ENCODE measurements at places on chromosomes 12 and 14.
A peak's percentile ranks its signal among the peaks of the same experiment; 100 is the strongest.

DNA sequence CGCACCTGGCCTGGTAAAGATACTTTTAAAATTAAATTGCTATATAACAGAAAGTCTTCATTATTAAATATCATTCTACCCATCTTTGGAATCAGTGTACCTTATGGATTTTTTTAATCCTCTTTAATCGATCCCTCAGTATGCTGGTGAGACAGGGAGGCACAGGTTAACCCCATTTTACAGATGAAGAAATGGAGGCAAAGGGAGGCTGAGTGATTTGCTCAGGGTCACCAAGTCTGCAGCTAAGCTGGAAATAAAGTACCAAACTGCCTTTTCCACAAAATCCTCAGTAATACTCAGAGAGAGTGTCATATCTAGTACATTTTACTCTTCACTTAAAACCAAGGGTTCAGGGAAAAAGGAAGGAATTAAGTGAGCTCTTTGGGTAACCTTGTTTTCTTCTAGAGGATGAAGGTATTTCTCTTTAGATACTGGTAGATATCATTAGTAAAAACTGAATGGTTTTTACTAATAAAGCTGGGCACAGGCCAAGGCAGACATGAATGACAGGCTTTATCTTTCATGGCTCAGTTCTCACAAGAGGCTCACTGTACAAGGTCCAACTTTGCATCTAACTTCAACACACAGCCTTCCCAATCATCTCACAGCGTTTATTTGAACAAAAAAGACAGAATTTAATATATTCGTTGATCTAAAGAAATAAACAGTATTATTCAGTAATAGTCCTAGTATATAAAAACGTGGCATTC, 35.3 kb upstream of the TTC7B start:
- DNase-seq = no peak

DNA sequence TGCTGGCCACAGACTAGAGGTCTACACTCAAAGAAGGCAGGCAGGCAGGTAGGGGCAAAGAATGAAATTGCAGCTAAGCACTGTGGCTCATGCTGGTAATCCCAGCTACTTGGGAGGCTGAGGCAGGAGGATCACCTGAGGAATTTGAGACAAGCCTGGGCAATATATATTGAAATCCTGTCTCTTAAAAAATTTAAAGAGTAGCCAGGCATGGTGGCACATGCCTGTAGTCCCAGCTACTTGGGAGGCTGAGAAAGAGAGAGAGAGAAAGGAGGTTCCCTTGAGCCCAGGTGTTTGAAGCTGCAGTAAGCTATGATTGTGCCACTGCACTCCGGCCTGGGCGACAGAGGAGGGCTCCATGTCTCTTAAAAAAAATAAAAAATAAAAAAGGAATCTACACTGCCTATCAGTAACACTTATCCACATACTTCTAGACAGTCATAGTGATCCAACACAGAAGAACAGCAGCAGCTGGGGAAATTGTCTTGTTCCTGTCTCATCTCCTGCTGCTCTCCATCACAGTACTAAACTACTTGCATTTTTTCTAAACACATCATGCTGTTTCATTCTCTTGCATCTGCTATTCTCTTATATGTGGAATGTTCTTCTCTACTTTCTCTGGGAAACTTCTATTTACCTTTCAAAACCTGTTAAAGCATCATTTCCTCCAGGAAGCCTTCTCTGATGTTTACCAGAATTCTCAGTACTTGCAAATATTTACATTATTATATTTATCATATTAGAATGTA, 57.2 kb downstream of the ATF7 start:
- DNase-seq = no peak

GRCh38 chr14:76467711-76468155, 91.8 kb downstream of the ESRRB start:
- DNase-seq = no peak

DNA sequence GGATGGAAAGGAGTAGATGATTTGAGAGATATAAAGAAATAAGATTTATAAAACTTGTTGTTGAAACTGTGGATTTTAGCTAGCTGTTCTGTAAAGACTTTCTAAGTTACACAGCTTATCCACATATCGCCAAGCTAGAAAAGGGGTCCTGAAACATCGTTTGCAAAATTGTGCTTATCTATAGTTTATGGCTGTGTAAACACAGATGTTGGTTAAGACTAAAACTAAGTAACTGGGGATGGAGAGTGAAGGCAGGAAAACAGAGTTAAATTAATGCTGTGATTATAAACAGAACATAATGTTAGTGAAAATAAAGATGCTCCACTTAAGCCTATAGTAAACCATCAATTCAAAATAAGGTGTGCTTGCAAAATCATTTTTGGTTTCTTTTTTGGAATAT, 311.3 kb upstream of the DDHD1 start:
- DNase-seq = no peak

DNA sequence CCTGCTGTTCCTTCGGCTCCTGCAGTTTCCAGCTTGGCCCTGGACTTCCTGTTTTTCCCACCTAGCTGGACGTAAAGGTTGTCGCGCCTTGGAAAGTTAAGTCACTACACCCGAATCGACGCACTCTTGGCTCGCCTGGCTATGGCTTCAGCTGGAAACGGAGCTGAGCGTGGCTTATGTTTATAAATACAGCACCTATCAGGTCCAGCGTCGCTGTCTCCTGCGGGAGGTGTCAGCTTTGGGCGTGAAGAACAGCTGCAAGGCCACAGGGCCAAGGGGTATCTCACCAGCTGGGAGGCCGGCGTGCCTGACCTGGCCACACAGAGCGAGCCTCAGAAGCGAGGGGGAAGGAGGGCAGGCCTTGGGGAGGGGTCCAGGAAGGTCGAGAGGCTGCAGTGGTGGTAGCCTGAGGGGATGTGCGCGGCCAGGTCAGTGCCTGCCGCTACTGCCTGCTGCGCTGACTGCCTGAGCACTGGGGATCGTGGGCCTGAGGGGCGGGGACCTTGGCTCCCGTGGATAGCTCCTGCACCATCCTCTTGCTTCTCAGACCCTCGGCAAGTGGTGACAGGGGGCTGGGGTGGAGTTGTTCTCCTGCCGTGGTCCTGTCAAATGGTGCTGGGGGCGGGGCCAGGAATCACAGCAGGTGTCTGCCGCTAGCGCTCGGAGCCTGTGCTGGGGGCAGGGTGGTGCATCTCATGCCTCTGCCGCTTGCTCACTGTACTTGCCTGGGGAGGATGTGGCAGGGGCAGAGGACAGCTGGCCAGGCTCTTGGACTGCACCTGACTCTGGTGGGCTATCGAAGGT, 12.5 kb downstream of the PACS2 start:
- no peak for DNase-seq

DNA sequence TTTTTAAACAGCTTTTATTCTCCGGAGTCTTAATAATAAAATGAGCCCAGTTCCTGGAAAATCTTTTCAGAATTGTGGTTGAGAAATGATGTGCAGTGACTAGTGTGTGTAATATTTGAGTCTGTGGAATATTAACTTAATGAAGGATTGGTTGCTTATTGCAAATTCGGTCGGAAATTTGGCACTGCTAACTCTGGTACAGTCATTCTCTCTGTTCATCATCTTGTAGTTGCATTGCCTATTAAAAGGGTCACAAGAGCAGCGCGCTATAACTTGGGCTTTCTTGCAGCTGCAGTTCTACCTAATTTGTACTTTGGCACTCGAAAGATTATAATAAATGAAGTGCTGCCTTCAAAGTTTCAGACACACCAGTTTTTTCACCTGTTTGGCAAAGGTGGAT, 146.0 kb downstream of the FLRT2 start:
- no peak for DNase-seq

- peak; percentile 7 for DNase-seq
Observed at GRCh38 chr12:103928682-103929045, 1.5 kb upstream of the HSP90B1 start.

DNA sequence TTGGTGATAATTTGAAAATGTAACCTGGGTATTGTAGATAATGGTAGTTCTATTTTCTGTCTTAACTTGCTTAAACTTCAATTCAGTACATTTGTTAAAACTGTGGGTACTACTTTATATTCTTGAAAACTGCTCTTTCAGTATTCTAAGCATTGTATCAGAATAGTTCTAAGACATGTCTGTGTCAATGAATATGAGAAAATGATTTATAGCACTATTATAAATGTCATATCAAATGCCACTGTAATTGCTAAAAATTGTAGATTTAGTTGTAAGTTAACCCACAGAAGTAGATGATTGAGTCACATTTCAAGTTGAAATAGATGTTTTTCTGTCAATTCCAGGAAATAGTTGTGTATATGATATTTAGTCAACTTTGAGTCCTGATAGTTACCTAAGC, 2.4 kb downstream of the NAA30 start:
- DNase-seq = no peak

DNA sequence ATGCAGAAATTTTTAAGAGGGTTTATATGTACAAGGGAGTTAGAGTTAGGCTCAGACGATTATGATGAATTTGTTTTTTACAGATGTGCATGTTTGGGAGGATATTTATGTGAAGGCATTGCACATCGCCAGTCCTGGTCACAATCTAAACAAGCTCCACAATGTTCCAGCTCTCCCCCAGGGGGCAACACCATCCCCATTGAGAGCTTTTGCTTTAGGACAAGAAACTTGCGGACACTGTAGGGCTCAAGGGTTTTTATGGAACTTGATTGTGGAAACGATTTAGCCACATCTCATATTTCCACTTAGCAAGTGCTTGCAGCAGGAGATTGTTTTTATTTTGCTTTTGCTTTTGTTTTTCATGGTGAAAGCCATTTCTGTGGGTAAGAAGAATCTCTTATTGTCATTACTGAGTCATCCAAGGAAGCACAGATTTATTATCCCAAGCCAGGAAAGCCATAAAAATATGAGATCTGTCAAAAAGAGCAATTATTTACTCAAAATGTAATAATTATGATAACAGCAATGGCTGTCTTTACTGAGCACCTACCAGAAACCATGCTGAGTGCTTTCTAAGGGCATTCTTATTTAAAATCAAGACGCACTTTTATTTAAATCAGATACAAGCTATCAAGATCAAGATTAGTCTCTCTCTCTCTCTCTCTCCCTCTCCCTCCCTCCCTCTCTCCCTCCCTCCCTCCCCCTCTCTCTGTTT, 276.7 kb upstream of the SRRM4 start:
- DNase-seq = no peak

GRCh38 chr12:22121224-22121623, 75.2 kb downstream of the CMAS start:
- DNase-seq = no peak

DNA sequence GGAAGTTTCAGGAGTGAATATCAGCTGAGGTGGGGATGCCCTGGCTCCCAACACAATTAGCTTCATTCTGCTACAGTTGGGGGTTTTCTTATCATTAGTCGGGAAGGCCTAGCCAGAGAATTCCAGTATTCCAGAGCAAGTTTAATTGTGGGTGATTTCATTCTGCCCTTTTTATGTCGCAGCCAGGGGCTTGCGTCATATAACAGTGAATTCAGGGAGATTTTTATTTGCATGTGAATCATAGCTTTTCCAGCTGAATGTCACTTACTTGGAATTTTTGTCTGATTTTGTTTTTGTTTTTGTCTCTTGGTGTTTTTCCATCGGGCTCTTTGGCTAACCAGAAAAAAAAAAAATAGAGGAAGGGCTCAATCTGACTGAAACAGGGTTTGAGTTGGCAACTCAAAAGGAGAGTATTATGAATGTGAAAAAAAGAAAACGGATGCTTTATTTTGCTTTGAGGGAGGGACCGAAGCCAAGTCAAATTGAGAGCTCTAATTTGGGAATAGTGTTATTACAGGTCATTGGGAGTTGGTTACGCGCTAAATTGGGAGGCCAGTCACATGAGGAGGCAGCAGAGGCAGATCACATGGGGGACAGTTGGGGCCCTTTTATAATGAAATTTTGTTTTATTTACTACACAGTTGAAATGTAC, 119.4 kb downstream of the SAMD4A start:
- DNase-seq = no peak

DNA sequence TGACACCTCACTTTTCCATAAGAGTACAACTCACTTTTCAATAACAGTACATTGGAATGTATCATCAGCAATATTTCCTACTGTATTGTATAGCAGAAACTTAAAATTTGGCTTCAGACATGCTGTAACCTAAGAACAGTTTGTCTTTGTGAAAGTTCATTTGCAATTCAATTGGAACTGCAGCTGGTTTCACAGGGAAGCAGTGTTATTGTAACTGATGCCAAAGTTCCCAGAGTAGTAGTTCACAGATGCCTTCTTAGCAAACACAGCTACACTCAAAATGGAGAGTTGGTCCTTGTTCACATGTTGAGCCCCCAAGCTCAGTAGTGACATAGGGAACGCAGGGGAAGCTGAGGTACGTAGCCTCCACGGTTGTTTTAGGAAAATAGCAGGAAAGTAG, 23.3 kb downstream of the PPP1R36 start:
- no peak for DNase-seq

- no peak for DNase-seq
Observed at GRCh38 chr12:106152334-106152733, 13.6 kb upstream of the NUAK1 start.

- no peak for DNase-seq
Observed at GRCh38 chr12:52797529-52797894, 1.6 kb upstream of the KRT3 start.

GRCh38 chr14:100662879-100663760, 63.6 kb upstream of the DLK1 start:
- no peak for DNase-seq

DNA sequence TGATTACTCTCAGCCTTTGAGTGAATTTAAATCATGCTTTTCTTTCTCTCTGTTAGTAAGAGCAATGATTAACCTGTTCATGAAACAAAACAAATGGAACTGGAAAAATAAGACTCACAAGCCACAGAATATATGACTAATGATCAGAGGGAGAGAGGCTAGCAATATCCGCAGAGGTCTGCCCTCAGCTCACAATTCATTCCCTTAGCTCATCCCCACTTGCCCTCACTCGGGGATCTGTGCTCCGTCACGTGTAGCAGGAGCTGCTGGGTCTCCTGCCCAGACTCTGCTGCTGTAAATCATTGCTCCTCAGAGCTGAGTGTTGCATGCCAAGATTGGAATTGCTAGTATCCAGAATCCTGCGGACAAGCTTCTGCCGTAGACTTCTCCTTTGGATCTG, 53.1 kb upstream of the GNG2 start:
- DNase-seq = no peak

DNA sequence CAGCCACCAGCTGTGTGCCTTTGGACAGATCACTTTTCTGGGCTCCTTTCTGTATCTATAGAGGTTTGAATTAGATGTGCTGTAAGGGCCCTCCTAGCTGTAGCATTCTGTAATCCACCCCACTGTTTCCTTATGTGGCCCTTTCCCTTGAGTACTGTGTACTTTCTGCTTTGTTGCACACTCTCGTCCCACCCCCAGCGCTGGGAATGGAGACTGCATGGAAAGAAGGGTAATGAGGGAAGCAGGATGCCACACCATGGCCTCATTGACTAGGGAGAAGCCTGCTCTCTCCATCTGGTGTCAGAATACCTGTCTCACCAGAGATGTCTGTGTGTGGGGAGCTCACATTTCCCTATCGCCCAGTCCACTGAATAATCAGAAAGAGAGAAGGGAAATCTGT, 13.6 kb upstream of the GALNT16 start:
- no peak for DNase-seq

- no peak for DNase-seq
Observed at GRCh38 chr14:72528059-72528862, 365.6 kb downstream of the DPF3 start.

GRCh38 chr14:88323086-88323522, at the start of gene KCNK10:
Gene KCNK10 (minus strand): TSS chr14:88323269. CDS start chr14:88322798, 471 bp downstream.
- DNase-seq = no peak
